ENCODE measurements at places on chromosomes 13 and 19. TPM values are rescaled to one million over a fixed set of nuclear protein-coding genes. Genes with fewer than 3 reads are reported as not detected.

Gene PRR19
- 0.57 TPM for total RNA-seq

DNA sequence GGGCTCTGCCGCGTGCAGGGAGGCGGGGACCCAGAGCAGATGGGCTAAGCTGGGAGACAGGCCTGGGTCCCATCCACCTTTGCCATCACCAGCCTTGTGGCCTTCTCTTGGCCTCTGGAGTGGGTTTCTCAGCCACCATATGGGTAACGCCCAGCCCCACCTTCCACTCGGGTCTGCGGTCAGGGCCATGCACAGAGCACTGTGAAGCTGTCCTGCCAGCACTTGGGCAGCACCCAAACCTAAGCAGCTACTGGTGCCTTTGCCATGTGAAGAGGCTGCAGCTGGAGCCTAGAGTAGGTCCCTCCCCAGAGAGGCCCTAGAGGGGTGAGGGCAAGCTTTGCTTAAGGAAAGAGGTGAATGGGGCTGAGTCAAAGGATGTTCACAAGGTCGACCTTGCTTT, 24.1 kb upstream of the NPAS1 start:
- H3K27ac ChIP-seq = no peak overlapping the region
- H3K36me3 ChIP-seq = no peaks in the 10 kb centered on the region
- H3K4me3 ChIP-seq = no peak overlapping the region
- H3K4me1 ChIP-seq = peaks cover 9% of the 10 kb centered on the region
- DNase-seq = no peak

Gene PVR
- total RNA-seq = 4.2 TPM

DNA sequence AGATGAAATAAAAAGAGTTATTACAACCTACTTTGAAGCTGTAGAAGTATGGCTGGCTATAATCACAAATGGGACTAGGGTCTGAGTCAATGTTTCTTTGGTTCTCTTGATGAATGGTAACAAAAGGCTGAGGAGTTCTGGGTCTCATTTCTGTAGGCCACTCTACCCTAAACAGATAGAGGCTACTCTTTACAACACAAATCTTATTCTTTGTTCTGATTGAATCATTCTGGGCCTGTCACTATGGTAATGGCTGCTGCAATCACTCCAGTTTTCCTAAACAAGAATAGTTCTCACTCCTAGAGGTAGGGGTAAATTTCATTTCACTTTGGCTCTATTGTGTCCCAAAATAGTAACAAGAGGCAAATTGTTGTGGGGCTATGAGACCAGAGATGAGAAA, 1714.3 kb upstream of the PCDH20 start:
- H3K4me1 ChIP-seq = no peaks in the 10 kb centered on the region
- no peaks in the 10 kb centered on the region for H3K27me3 ChIP-seq
- DNase-seq = no peak
- H3K36me3 ChIP-seq = no peaks in the 10 kb centered on the region

DNA sequence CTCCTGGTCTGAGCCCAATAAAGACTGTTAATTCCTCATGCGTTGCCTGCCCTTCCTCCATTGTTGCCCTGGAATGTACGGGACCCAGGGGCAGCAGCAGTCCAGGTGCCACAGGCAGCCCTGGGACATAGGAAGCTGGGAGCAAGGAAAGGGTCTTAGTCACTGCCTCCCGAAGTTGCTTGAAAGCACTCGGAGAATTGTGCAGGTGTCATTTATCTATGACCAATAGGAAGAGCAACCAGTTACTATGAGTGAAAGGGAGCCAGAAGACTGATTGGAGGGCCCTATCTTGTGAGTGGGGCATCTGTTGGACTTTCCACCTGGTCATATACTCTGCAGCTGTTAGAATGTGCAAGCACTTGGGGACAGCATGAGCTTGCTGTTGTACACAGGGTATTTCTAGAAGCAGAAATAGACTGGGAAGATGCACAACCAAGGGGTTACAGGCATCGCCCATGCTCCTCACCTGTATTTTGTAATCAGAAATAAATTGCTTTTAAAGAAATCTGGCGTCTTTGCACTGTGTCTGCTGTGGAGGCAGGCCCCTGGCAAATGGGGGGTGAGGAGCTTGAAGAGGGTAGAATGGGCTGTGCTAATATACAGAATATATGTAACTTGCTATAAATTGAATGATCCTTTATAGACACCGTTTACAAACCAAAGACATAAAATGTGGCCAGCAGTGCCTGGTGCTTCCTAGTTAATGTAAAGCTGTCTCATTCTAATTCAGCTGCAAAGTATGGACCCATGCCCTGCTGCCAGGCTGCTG, 4.2 kb upstream of the RPS11 start:
- peaks cover 33% of the 10 kb centered on the region for H3K4me1 ChIP-seq
- DNase-seq = no peak
- no peaks in the 10 kb centered on the region for H3K27me3 ChIP-seq
- H3K4me3 ChIP-seq = no peak overlapping the region

DNA sequence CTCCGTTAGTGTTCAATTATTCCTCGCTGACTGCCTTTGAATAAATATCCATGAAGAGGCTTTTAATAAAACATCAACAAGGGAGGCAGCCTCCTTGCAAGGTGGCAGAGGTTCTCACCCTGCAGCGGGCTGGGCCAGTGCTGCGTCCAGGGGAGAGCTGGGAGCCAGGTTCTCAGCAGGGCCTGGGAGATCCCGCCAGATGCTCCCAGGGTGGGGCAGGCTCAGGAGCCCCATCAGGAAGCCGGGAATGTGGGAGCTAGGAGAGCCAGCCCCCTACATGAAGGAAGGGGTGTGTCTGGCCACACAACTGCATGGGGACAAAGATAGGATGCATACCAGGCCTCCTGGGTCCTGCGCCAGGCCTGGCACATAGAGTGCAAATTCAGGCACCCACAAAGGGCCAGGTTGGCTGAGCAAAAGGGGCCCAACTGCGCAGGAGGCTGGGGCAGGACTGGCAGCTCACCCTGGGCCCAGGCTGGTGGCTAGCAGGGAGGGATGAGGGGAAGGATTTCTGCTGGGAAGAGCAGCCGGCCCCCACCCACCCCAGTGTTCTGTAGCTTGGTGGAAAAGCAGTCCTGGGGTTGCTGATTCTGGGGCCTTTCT, 22.8 kb downstream of the VSTM2B start:
- no peak overlapping the region for H3K4me3 ChIP-seq
- H3K27ac ChIP-seq = no peak overlapping the region
- no peaks in the 10 kb centered on the region for H3K4me1 ChIP-seq
- peaks cover 5% of the 10 kb centered on the region for H3K27me3 ChIP-seq

DNA sequence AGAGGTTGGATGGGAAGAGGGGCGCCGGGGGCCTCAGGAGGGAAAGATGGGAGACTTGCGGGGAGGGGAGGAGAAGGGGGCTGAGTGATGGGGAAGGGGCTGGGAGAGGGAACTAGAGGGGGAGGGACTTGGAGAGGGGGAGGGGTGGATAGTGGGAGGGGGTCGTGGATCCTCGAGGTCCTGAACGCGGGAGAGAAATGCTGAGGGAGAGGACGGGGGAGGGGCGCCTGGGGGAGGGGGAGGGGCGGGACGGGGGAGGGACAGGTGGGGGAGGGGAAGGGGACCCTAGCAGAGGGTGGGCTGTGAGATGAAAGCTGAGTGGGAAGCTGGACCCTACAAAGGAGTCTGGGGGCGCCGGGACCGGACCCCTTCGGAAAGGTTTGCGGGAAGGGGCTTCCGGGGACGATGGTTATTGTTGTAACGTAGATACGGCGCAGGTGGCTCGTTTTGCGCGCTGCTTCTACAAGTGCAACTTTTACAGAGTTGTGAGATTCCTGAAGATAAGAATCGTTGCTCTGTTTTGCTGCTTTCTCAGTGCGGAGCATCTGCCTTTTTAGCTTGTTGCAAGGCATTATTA, 418 bp downstream of the ZNF444 start:
- DNase-seq = peak; percentile 49
- H3K4me3 ChIP-seq = peak overlapping the region; percentile 88
- peak overlapping the region; percentile 88 for H3K27ac ChIP-seq
- H3K4me1 ChIP-seq = peaks cover 29% of the 10 kb centered on the region

Gene WDR88
- not detected for total RNA-seq

Gene PARP4
- 69.4 TPM for total RNA-seq

GRCh38 chr13:89628567-89628966, 1718.9 kb upstream of the MIR17HG start:
- no peaks in the 10 kb centered on the region for H3K27me3 ChIP-seq
- no peak overlapping the region for H3K4me3 ChIP-seq
- no peak overlapping the region for H3K27ac ChIP-seq
- H3K4me1 ChIP-seq = no peaks in the 10 kb centered on the region
- H3K36me3 ChIP-seq = no peaks in the 10 kb centered on the region

Gene LIM2
- total RNA-seq = not detected

- H3K27ac ChIP-seq = no peak overlapping the region
- H3K4me3 ChIP-seq = no peak overlapping the region
- no peaks in the 10 kb centered on the region for H3K36me3 ChIP-seq
- no peak for DNase-seq
- no peaks in the 10 kb centered on the region for H3K27me3 ChIP-seq
These were observed 168.0 kb downstream of the EFNB2 start for GRCh38 chr13:106367361-106367971.

Measured in activated naive CD8-positive, alpha-beta T cell treated with anti-CD3 and anti-CD28 coated beads, Interleukin-2, amount 10 ng/mL, durations not matched to agents 7 days and 5 days (primary cell).